ENCODE measurements at places on chromosomes 7 and 10. TPM values are rescaled to one million over a fixed set of nuclear protein-coding genes. Genes with fewer than 3 reads are reported as not detected.

DNA sequence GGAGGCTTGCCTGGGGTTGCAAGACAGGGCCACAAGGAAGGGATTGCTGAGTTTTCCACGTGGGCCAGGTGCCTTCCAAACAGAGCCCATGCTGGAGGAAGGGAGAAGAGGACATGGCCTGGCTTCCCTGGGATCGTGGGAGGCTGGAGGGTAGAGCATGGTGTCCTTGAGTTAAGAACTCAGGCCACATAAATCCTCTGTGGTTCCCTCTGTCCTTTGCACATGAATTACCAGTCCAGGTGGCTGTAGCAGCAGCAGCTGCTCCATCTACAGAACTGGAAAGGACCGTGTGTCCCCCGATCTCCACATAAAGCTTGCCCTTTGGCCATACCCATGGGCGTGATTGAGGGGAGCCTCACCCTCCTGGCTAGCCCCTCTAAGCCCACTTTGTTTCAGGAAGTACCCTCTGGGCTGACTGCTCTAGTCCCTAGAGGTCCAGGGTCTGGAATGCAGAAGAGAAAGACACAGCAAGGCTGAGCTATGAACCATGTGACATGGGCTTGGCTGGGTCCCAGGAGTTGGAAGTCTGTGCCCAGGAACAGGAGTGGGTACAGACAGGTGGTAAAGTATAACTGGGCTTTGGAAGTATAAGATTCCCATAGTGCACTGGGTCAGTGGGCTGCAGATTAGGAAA lies 84.9 kb downstream of the C10orf105 start:
- no peak for DNase-seq

Gene CNPY1
- total RNA-seq: not detected

Gene PLAC9
- not detected for total RNA-seq

- peak; percentile 18 for DNase-seq
Observed at GRCh38 chr7:25731068-25731845, 420.7 kb upstream of the NFE2L3 start.

- DNase-seq: no peak
Observed at GRCh38 chr10:122295451-122295809, 24.3 kb downstream of the BTBD16 start.

GRCh38 chr7:127588697-127589482 lies 679 bp downstream of the ARF5 start:
- DNase-seq: peak; percentile 62

- peak; percentile 44 for DNase-seq
Observed at GRCh38 chr10:122990278-122990677, 10.1 kb downstream of the PSTK start.

DNA sequence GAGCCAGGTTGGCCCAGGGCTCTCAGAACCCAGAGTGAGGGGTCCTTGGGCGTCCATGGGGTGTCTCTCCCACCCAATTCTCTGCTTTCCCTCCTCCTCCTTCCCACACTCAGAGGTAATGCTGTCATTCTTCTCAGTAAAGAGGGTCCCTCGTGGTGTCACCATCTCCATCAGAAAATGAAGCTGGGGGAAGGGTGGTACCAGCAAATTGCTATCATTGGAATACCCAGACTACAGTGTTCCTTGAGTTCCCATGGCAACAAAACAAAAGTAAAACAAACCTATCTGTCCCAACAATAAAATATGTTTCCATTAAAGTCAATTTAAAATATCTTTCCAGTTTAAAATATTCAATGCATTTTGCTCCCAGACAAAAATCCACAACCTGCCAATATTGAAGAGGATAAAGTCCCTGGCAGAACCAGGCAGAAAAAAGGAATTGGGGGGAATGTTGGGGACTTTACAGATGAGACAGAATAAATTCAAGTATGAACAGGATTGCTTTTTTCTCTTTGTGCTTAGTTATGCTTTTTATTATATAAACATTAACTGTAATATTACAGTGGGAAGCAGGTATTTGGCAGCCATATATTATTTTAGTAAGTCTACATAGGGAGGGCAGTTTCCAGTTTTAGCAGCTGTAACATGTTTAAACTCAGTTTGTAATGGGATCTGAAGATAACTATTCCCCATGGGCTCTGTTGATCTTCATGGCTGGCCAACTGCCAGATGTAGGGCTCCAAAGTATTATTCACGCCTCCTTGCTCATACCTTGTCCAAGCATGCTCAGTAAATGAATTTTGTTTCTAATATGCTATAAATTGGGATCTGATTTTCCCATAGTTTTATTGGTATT lies 182.1 kb downstream of the ARID5B start:
- peak; percentile 68 for DNase-seq

GRCh38 chr7:114620208-114620607 lies 205.6 kb downstream of the FOXP2 start:
- no peak for DNase-seq

Data from M059J (cell line).